ENCODE measurements at places on chromosomes 11 and 22.

GRCh38 chr11:47156951-47157350, 19.7 kb downstream of the ARFGAP2 start:
- no peak for DNase-seq

DNA sequence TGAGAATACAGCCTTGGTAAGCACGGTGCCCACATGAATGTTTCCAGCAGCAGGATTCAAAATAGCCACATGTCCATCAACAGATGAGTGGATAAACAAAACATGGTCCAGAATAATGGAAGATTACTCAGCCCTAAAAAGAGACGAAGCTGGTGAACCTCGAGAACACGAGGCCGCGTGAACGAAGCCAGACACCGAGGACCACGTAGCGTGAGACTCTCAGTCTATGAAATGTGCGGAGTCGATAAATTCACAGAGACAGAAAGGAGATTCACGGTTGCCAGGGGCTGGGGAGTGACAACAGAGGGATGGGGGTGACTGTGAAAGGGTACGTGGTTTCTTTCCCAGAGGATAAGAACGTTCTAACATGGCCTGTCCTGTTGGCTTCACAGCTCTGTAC, 2.9 kb upstream of the ASCL2 start:
- no peak for DNase-seq

GRCh38 chr22:39537975-39538374, 5.4 kb upstream of the RPS19BP1 start:
- DNase-seq, result no peak

DNA sequence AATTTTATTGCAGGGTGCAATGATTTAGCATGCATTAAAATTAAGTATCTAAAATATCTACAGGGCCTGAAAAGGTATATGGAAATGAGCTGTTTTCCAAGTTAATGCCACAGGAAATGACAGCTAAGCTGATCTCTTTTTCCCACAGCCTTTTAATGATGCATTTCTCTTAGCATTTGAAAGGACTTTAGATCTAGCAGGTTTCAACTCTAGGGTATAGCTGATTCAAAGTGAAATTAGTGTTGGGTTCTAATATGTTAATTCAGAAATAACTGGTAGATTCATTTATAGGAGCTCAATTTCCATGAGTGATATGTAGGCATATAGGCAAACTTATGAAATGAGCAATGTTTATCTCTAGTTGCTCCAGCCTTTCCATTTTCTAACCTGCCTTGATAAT, 274.2 kb downstream of the CASP12 start:
- no peak for DNase-seq

GRCh38 chr22:38756711-38757463, 1.1 kb upstream of the SUN2 start:
- no peak for DNase-seq

DNA sequence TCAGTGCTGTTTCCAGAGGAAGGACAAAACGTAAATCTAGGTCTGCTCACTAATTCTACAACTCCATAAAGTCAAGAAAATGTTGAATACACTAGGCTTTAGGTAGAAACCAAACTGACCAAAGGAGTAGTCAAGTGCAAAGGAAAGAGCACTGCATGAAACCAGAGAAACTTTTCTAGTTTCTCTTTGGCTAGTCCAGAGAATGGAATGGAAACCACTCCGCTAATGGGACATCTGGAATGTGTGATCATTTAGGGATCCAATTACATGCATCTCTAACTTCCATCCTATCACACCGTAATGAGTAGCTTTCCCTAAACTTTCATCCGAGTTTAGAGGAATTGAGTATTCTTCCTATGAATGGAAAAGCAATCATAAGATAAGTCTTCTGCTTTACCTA, 2.4 kb downstream of the OR52M1 start:
- DNase-seq, result no peak

- no peak for DNase-seq
Measured at GRCh38 chr11:125287491-125288210, 123.1 kb downstream of the PKNOX2 start.

GRCh38 chr11:75473684-75474083, 40.7 kb upstream of the KLHL35 start:
- DNase-seq, result no peak

DNA sequence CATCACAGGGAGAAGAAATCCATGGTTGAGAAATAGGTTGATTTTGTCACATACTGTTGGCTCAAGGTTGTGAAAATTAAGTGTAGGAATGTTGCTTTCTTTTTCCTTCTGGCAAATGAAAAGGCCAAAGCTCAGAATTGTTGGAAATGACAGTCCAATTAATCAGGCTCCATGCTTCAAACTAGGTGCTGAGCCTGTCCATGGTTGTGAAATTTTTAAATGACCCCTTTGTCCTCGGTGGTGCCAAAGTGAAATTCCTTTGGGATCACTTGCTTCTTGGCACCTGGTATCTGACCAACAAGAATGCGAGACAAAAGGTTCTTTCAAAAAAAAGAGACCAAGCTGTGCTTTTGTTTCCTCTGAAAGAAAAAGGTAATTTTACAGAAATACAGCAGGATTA, 451.9 kb downstream of the ETS1 start:
- DNase-seq, result no peak

GRCh38 chr11:94655291-94655690, 88.1 kb downstream of the PIWIL4 start:
- DNase-seq, result no peak

- no peak for DNase-seq
Measured at GRCh38 chr11:126893796-126894195, 106.8 kb downstream of the KIRREL3 start.

DNA sequence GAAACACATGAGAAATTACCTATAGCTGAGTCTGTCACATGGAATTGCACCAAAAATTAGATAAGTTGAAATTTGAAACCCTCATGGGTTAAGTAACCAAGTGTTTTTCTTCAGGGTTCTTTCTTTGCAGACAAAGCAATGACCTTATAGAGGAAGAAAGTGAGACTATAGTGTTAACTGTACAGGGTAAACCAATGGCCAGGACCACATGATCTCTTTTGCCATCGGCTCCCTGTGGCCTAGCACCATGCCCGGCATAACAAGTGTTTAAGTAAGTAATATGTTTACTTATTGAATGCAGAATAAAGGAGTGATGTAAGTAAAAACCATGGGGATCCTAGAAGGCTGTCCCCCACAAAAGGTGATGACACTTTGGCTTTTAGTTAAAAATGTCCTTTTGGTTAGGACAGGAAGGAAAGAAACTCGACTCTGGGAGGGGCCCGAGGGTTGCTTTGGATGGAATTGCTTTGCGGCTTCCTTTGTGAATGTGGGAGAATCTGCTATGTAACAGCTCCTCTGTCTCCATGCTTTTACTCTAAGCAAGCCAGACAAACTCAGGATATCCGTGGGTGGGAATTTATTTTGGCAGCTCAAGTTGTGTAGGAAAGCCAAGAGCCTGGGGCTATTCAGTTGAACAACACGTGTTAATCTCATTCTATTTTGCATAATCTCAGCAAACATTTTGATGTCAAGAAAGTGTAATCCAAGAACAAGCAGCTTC, 454.7 kb downstream of the INSC start:
- DNase-seq, result no peak

DNA sequence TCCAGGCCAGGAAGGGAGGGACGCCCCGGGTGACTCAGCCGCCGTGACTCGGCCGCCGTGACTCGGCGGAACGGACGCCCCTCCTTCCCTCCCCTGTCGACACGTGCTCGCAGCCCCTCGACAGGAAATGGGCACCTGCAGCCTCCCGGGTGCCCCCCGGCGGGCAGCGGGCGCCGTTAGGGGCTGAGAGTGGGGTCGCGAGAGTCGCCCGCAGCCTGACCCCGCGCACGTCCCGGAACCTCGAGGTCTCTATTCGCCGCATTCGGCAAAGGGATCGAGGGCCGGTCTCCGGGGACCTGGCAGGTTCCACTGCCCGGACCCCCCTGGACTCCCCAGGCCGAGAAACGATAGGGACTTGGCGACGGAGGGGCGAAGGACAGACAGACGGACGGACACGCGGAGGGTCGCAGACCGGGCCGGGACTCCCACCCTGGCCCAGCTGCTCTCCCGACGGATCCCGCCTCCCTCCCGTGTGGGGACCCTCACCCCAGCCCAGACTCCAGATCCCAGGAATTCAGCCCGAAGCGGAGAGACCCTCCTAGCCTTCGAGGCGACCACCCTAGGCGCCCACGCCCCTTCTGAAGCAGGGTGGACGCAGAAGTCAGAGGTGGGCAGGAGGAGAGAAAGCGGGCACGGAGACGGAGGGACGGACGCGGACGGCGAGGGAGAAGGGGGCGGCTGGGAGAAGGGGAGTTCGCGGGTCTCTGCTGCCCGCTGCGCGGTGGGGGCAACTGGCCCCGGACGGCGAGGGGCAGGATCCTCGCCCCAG, 648 bp downstream of the FOSL1 start:
- DNase-seq, result no peak

DNA sequence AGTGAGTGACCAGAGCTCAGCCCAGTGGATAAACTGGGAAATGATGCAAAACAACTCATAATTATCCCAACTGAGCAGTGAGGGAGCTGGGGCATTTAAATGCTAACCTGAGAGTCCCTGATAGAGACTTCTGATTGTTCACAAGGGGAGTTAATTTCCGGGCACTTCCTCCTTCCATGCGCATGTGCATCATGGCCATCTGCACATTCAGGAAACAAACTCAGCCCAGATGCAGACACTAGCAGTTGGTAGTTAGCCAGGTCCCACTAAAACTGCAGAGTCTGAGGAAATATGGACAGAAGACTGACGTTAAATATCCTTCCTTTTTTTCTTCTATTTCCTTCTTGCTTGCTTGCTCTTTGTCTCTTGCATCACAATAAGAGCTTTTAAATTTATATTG, 852.1 kb upstream of the LRRC4C start:
- DNase-seq, result no peak

GRCh38 chr11:45771566-45772448, 33.1 kb upstream of the SLC35C1 start:
- peak; percentile 36 for DNase-seq

DNA sequence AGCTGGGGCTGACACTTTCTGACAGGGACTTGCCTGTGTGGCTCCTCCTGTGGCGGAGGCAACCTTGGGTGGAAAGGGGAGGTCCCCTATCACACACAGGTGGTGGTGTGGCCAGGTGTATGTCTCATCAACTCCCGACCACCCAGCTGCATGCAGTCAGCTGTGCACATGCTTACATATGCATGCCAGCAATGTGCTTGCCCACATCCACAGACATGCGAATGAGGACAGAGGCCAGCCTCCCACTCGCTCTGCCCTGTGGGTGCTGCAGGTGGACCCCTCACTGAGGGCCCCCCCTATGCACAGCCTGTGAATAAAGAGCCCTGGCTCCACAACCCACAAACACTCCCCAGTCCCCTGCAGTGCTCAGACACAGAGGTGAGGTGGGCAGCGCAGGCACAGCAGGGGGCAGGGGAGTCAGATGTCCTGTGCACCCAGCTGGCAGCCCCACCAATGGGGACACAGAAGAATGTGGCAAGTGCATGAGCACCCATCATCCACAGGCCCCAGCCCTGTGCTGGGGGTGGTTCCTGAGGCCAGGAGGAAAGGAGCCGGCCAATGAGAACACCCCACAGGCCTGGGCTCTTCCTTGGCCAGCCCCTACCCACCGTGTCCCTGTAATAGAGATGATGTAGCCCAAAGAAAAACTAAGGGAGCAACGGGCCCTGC, 9.5 kb downstream of the GNB1L start:
- DNase-seq, result no peak

DNA sequence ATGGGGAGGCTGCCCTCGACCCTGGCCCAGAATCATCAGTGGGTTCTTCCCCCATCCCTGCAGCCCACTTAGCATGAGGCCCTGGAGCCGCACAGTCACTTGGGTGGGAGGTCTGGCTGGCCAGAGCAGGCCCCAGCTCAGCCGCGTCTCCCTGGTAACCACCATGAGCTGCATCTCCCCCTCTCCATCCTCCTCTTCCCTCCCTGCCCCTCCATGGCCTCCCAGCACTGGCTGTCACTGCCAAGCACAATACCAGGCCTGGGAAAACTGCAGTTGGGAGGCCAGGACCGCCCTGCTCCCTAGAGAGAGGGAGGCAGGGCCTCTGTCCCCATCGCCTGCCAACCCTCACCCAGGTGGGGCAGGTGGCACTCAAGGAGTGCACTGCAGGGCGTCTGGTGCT, 8.0 kb downstream of the CSDC2 start:
- no peak for DNase-seq

DNA sequence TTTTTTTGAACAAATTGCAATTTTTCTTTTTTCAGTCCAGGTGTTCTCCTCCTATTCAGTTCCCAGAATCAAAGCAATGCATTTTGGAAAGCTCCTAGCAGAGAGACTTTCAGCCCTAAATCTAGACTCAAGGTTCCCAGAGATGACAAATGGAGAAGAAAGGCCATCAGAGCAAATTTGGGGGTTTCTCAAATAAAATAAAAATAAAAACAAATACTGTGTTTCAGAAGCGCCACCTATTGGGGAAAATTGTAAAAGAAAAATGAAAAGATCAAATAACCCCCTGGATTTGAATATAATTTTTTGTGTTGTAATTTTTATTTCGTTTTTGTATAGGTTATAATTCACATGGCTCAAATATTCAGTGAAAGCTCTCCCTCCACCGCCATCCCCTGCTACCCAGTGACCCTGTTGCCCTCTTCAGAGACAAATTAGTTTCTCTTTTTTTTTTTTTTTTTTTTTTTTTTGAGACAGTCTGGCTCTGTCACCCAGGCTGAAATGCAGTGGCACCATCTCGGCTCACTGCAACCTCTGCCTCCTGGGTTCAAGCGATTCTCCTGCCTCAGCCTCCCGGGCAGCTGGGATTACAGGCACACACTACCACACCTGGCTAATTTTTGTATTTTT, 6.2 kb upstream of the UBE4A start:
- no peak for DNase-seq

- no peak for DNase-seq
Measured at GRCh38 chr11:114155116-114155515, 95.6 kb downstream of the ZBTB16 start.

DNA sequence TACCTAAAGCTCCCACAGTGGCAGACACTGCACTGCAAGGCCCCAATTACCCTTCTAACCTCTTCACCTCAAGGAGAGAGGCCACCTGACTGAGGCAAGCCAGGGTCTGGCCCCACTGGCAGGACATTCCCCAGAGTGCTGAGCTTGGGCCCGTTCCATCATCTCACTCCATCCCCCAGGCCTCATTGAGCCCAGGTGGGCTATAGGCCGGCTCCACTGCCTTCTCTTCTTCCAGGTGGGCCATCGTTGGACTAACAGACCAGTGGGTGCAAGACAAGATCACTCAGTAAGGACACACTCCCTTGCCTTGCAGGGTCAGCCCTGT, 19.1 kb downstream of the CDC45 start:
- DNase-seq, result no peak

DNA sequence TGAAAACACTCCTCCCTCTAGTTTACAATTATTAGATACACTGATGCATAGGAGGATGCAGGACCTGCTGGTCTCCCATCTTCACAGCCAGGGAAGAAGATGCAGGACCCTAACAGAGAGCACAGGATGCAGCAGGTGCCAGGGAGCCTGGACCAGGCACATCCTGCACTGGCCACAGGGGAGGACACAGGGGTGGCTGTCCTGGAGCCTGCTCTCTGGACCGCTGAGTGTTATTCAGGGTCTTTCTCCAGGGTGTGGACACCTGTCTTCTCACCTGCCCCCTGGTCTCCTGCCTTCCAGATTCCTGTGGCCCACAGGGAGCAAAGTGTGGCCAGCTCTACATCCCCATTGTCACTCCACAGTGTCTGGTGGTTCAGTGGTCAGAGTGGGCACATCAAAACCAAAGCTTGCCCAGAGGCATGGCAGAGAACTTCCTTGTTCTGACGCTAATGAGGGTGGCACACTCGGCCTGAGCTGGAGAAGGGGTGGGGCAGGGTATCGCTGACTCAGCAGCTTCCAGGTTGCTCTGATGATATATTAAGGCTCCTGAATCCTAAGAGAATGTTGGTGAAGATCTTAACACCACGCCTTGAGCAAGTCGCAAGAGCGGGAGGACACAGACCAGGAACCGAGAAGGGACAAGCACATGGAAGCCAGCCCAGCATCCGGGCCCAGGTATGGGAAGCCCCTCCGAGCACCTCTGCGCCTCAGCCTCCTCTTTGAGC, at the start of gene APOBEC3A:
Gene APOBEC3A, plus strand, starts transcription at position 564 of the 725 bp plus-strand sequence. Its CDS starts 83 bp downstream, at position 647.
- no peak for DNase-seq

Data from HS-27A (cell line).